Right atrium auricular region (tissue), 2 donors: ENCODE measurements at places on chromosomes 1 and 21.
A peak's percentile ranks its signal among the peaks of the same experiment; 100 is the strongest.

DNA sequence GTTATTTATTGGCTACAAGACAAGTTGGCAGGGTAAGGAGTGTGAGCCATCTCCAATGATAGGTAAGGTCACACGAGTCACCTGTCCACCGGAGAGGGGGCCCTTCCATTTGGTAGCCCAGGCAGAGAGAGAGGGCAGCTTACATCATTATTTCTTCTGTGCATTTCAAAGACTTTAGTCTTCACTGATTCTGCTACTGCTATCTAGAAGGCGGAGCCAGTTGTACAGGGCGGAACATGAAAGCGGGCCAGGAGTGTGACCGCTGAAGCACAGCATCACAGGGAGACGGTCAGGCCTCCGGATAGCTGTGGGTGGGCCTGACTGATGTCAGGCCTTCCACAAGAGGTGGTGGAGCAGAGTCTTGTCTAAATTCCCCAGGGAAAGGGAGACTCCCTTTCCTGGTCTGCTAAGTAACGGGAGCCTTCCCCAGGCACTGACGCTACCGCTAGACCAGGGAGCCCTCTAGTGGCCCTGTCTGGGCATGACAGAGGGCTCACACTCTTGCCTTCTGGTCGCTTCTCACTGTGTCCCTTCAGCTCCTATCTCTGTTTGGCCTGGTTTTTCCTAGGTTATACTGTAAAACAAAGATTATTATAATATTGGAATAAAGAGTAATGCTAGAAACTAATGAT lies 36.7 kb downstream of the ZNF695 start:
- DNase-seq, result no peak

GRCh38 chr1:154520333-154520732 lies 18.1 kb upstream of the SHE start:
- no peak for DNase-seq

- no peak for DNase-seq
Observed at GRCh38 chr21:42381347-42381984, 14.4 kb downstream of the TMPRSS3 start.

DNA sequence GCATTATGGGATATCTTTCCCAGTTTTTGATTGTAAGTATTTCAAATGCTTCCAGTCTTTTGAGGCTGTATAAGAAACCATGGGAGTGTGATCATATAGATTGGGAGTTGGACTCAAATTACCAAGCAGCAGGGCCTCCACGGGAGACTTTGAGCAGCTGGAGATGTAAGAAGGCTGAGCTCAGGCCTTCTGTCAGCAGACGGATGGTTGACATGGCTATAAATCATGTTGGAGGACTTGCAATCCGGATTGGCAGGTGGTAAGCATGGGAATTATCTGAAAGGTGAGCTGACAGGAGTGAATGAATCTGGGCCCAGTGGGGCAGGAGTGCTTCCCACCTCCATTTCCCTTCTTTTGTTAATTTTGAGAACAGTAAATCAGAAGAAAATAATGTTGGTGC lies 83.2 kb upstream of the PPM1J start:
- no peak for DNase-seq

DNA sequence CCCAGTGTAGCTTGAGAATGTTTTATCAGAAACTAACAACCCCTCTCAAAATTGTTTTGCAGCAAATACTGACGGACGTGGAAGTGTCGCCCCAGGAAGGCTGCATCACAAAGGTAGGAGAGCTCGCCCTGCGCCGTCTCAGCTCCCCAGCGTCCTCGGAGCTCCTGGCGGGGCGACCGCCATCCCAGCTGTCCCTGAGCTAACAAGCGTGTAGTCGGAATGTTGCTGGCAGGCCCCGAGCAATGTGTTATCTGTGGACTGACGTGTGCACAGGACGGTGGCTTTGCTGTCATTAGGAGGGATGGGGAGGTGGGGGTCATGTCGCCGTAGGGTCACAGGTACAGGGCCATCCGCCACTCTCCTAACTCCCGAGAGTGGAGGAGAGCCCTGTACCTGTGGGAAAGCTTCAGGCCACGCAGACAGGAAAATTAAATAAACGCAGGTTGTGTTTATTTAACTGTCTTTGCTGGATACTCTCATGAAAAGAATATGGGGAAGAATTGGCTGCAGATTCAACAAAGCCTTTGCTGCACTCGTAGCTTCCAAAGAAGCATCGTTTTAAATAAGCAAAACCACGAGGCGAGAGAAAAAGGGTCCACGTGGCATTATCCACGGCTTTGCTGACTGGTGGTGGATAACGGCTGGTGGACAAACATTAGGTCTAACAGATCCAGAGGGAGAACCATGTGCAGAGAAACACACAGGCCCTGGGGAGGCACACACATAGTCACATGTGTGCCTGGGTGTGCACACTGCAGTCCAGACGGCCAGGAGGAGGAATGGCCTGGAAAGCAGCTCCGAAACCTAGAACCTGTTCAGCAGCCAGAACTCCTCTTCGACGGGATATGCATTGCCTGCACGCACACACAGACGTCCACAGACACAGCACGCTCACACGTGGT lies 175.3 kb downstream of the PRDM16 start:
- DNase-seq, result no peak

DNA sequence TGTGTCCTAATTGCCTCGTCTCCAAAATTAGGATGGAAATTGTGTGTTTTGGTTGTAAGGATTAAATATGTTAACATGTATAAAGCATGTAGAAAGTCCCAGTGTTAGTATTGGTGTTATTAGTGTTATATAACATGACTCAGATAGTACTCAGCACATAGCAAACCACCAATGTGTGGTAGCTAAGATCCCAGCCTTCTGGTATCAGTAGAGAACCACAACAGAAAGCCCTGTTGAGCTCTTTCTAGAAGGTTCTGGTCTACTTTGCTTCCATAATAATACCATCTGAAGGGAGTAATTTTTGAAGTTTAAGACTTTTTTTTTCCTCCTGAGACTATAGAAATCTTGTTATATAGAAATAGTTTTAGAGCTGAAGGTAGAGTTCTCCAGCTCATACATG lies 259.3 kb upstream of the SGIP1 start:
- DNase-seq, result no peak

DNA sequence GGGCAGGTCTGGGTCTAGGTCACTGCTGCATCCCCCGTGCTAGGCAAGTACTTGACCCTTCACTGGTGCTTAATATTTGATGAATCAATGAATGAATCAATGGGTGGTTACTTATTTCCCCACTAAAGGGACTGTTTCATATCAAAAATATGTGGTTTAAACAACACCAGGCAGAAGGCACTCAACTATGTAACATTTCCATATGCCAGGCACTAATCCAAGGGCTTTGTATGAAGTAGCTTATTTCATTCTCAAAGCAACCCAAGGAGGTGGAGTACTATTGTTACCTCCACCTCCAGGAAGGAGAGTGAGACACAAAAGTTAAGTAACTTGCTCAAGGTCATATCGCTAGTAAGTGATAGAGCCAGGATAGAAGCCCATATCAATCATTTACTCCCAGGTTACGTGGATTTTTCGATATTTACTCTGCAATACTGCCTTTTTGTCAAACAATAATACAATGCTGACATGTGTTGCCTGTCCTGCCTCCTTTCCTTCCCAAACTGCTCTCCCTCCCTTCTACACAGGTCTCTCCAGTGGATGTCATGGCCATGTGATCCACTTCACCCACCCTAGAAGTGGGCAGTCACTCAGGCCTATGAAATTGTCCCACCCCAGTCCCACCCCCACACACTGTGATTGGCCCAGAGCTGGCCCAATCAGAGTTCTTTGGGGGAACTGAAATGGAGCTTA lies 142.8 kb downstream of the ETS2 start:
- DNase-seq, result no peak

GRCh38 chr1:212401042-212401441 lies 13.6 kb downstream of the PACC1 start:
- no peak for DNase-seq

DNA sequence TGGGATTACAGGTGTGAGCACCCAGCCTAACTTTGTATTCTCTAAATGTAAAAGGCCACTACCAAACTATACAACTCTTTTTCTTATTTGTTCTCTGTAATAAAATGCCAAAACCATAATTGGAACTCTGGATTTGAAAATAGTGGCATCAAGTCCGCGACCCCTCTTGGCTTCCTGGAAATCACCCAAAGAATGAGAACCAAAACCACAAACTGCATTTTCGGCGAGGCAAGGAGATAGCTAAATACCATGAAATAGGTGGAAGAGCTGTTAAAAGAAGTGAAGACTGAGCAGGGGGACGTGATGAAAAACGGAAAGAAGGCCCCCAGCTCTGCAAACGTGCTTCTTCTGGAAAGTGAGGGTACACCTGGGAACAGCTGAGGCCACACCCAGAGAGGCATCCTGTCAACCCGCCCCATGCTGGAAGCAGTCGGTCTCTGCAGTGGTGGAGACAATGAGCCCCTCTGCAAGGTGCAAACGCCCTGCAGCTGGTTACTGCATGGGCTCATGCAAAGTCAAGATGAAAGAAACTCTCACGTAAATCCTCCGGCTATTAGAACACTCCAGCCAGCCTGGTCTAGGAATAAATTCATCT lies 22.5 kb downstream of the VPS26C start:
- no peak for DNase-seq

DNA sequence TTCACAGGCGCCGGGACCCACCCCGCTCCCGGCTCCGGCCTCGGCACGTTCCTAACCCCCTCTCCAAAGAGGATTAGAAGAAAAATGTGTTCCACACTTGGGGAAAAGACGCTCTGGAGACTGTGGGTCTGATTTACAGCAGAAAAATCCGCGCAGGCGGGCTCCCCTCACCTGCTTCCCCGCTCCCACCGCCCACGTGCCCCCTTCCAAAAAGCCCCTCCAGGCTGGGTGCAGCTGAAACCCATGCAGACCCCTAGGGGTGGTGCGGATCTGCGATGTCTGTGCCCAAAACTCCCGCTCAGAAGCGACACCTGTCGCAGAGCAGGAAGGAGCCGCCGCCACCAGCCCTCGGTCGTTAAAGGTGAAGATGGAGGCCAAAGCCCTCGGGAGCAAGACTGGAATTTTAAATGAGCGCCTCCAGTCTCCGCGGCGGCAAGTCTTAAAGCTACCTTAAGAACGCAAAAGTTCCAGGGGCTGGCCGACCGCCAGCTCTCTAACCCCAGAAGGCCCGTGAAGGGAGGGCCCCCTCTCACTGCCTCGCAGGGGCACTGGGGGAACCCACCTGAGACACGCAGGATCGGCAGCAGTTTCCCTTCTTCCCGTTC lies 688 bp upstream of the CHD5 start:
- DNase-seq, result no peak

GRCh38 chr1:236560213-236560771 lies 36.5 kb downstream of the LGALS8 start:
- no peak for DNase-seq

DNA sequence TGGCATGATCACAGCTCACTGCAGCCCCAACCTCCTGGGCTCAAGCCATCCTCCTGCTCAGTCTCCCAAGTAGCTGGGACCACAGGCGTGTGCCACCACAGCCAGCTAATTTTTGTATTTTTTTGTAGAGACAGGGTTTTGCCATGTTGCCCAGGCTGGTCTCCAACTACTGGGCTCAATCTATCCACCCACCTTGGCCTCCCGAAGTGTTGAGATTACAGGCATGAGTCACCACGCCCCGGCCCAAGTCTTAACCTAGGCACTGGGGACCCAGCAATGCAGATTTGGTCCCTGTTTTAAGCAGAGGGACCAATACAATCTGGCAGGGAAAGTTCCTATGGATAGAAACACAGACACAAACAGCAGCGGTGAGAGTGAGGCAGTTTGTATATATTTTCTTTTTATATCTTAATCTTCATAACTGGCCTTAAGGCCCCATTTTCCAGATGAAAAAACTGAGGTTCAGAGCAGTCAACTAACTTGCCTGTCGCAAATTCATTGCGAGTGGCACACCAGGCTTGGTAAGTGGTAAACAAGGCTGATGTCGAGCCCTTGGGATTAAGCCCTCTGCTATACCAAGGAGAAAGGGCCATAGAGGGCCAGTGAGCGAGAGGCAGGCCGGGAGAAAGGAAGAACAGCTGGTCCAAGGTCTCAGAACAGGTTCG lies 77.8 kb upstream of the TINAGL1 start:
- peak; percentile 2 for DNase-seq

GRCh38 chr1:94654459-94654858 lies 112.9 kb upstream of the F3 start:
- no peak for DNase-seq

DNA sequence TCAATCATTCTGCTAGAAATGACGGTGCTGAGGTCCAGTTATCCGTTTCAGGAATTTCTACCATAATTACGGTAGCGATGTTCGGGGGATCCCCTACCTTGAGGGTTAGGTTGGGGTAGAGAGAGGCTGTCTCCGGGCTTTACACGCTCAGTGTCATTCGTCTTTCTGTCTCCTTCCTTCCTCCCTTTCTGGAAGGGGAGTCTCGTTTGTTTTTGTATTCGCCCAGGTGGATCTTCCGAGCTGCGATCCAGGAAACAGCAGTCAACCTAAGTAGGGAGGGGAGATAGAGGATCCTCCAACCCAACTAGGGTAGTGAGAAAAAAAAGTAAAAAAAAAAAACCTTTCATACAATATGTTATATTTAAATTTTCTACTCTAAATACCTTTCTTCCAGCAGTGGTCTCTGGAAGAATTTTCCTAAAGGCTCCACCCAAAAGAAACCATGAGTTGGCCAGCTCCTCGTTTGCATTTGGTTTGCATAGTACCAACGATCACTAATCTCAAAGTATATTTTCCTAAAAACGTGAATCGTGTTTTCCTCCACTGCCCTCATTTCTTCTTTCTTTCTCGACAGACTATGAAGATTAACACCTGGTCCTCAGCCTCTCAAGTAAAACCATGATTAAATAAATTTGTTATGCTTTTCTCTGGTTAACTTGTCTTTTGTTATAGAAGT lies 611 bp upstream of the PIK3C2B start:
- DNase-seq, result no peak

- DNase-seq, result peak; percentile 74
Observed at GRCh38 chr1:3453203-3453761, 1.2 kb upstream of the ARHGEF16 start.

DNA sequence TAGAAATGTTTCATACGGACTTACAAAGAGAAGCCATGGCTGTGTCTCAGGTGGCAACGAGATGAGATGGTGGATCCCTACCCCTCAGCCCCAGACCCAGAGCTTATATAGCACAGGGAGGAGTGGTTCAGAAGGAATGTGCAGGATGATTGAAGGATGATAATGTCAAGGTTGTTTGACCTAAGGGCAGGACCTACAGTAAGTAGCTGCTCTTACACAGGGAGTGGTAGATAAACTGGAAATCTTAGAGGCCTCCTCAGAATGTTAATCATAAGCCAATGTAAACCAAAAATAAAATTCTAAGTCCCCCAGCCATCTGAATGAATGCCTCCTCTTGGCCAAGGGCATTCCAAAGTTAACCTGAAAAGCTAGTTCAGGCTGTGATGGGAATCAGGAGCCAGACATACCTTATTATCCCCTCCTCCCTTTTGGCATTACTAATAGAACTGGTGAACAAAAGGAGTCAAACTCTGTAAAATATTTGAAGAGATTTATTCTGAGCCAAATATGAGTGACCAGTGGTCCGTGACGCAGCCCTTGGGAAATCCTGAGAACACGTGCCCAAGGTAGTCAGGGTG lies 45.8 kb upstream of the PDE9A start:
- DNase-seq, result no peak

GRCh38 chr21:33650230-33650629 lies 7.9 kb downstream of the ITSN1 start:
- no peak for DNase-seq
